ELF-1 (cell line): ENCODE measurements at places on chromosomes 13 and 19.

DNA sequence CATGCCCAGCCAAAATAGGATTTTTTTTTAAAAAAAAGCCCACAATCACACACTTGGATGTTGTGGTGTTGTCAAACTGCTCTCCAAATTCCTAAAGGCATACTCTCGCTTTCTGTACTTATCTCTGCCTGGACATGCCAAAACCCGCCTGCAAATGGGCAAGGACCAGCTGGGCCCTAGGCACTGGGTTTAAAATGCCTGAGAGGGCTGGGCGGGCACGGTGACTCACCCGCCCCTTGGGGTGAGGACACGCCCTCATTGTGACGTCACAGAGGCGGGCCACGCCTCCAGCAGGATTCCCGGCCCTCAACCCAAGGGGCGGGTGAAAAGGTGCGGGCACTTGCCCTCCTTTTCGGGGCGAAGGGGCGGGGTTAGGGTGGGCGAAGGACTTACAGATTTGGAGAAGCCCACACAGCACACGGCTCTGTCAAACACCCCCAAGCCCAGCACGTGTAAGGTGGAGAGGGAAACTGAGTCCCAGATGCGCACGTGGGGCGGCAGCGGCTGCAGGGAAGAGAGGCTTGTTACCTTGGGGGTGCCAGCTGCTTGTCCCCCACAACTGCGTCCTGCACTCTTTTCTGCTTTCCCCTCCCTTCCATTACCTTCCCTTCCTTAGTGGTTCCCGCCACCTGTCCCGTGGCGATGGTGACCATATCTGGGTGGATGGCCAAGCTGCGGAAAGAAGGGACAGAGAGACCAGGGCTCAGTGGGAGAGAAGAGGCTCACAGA lies 6.6 kb downstream of the EML2 start:
- peak; percentile 95 for DNase-seq

DNA sequence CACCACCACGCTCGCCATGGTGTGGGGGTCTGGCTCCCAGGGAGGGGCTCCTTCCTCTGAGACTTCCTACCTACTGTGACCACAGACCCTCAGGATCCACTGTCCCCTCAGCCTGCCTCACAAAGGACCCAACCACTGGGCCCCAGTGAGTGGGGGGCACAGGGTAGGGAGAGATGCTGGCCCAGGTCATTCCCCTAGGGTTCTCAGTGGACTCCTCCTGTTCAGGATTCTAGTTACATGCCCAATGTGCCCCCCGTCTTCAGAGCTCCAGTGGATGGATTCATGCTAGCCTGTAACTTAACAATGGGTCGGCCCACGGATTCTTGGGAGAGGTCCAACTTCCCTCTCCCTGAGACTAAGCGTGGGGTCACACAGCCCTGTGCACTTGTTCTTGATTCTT lies at the start of gene TSKS:
Gene TSKS (minus strand): TSS at position 77 of the 400 bp plus-strand sequence. CDS start 59 bp downstream, at position 18.
- no peak for DNase-seq

GRCh38 chr13:30819136-30819888 lies 84.0 kb downstream of the ALOX5AP start:
- DNase-seq, result no peak

DNA sequence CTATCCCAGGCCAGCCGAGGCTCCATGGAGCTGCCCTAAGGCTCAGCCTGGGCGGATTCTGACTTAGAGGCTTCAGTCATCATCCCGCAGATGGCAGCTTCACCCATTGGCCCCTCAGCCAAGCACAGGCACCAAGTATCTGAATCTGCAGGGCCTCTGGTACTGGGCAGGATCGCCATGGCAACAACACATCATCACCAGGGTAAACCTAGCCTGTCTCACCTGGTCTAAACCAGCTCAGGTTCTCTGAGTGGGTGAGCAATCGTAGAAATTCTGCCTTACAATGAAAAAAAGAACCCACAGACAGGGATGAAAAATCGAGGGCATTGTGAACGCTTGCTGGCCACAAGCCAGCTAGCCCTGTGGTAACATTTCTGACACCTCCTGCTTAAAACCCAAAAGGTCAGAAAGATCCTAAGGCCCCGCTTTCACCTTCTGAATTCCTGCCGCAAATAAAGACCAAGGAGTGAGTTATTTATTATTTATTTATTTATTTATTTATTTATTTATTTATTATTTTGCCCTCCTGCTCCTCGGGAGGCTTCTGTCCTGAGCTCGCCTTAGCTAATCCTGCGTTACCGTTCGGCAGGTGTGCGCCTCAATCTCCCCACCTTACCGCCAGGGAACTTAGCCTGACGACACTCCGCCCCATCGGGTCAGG lies 12.0 kb upstream of the CEACAM21 start:
- no peak for DNase-seq

GRCh38 chr19:28009696-28010095 lies 1203.3 kb downstream of the UQCRFS1 start:
- DNase-seq, result no peak

- no peak for DNase-seq
Observed at GRCh38 chr13:37368501-37368900, 230.1 kb downstream of the POSTN start.

DNA sequence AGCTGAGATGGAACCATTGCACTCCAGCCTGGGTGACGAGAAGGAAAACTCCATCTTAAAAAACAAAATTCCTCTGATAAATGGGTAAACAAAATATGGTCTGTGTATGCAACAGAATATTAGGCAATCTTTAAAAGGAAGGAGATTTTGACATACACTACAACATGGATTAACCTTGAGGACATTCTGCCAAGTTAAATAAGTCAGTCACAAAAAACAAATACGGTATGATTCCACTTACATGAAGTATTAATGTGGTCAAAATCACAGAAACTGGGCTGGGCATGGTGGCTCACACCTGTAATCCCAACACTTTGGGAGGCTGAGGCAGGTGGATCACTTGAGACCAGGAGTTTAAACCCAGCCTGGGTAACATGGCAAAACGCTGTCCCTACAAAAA lies 3.0 kb upstream of the ZNF444 start:
- no peak for DNase-seq

DNA sequence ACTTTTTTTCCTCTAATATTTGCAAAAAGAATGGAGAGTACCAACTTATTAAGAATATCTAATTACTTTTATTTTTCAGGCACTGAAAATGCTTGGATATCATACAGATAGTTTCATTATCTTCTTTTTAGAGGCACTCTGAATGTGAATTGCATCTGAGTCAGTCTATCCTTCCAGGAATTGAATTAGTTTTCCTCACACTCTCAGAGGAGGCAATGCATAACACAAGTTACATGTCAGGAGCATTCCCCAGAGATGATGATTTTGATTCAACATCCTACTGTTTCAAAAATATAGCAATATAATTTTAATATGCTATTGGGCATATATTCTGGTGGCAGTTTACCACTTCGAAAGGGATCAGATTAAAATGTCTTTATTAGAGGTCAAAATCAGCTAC lies 1315.4 kb downstream of the PCDH9 start:
- DNase-seq, result no peak

GRCh38 chr19:17646441-17646840 lies 41.7 kb downstream of the UNC13A start:
- DNase-seq, result no peak

DNA sequence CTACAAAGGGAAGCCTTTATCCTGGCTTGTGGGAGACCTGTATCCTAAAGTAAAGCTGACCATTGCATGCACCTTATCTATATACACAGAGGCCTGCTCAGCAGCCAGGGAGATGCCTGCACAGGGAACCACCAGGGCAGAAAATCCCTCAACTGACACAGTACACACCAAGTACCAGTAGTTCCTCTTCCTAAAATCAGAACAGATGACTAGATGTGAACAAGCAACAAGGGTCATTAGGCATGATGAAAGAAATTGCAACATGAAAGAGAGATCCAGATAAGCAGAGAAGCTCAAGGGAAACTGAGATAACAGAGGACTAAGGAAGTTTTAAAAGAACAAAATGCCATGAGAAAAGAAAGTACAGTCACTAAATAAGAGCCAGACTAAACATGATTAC lies 39.7 kb upstream of the SLC7A9 start:
- DNase-seq, result no peak

DNA sequence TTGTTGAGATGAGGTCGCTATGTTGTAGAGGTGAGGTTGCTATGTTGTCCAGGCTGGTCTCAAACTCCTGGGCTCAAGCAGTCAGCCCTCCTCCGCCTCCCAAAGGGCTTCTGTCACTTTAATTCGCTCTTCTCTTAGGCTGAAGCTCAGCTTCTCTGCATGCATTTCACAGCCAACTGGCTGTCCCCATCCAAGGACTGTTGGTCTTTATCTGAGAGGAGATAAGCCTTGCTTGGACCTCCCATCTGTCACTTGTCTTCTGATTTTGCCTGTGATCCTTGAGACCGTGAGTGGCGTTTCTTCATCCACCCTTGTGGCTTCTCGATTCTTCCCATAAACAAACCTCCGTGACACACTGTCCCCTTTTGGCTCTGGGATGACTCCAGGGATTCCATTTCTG lies 24.4 kb downstream of the CERS1 start:
- DNase-seq, result no peak
